ENCODE measurements at places on chromosomes 16 and 17.

DNA sequence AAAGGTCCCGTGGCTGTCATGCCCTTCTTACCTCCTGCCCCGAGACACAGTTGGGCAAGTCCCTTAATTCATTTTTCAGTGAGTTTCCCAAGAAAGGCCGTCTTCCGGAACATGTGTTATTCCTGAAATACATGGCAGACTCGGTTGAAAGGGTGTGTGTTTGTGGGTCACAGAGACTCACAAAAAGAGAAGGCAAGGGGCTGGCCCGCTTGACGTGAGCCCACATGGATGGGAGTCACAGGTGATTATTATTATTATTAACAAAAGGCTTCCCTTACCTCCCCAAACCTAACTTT, 34.1 kb upstream of the CCR7 start:
- DNase-seq: no peak

DNA sequence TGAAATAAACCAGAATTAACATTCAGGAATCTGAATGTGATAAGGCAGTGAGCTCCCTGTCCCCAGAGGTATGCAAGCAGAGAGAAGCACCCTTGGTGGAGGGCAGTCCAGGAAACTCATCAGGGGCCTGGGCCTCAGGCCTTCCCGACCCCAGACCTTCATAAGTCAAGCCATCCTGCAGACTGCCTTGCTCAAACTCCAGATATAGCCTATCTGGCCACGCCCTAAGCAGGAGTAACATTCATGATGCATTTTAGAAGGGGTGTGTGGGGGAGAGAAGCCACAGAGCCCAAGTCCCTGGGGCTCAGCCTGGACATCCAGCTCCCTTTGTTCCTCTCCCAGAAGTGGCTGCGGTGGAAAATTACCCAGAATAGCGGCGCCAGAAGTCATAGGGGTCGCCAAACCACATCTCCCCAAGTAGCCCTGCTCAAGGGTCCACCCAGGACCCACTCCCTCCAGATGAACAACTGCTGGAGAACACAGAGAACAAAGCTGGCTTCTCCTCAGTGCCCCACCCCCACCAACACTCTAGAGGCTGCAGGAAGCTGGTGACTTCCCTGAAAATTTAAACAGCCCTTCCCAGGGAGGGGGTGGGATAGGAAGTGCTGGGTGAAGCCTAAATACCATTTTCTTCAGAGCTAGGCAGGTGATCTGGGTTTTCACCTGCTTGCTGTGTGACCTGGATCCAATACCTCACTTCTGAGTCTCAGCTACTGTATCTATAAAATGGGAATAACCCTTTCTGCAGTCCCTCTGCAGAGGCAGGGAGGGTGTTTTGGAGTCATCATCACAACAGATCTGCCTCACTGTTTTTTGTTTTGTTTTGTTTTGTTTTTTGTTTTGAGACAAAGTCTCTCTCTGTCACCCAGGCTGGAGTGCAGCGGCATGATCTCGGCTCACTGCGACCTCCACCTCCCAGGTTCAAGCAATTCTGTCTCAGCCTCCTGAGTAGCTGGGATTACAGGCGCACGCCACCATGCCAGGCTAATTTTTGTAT, 1.5 kb upstream of the SREBF1 start:
- DNase-seq: no peak

DNA sequence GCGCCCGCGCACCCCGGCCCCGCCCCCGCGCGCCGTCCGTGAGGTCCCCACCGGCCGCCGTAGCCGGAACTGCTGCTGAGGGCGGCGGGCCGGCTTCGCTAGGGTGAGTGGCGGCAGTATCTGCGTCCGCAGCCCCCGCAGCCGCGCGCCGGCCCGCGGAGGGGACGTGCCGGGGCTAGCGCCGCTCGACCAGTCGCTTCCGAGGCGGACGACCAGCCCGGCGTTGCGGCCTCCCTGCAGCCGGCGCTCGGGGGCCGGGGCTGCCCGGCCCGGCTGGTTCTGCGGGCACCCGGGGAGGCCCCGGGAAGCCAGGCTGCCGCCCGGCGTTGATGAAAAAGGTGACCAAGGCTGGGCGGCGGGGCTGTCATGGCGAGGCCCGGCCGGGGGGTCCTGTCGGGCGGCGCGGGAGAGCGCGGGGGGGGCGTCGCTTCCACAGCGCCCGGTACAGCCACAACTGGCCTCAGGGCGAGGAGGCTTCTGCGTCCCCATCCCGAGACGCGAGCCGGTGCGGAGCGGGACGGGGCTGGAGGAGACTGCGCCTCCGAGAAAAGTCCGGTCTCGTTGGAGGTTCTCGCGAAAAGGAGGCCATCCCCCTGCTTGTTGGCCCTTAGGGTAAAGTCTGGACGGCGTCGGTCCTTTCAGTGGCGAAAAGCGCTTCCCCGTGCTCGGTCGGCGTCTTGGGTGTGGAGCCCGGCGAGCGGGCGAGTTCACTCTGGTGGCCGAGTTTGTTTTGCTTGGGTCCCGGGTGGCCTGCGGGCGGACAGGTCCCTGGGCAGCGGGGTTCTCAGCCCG, at the start of gene CRAMP1:
Gene CRAMP1 (plus strand): TSS at position 41 of the 792 bp plus-strand sequence. CDS start 2,280 bp downstream, outside the sequence.
- peak; percentile 44 for DNase-seq

GRCh38 chr17:353213-353837, 718 bp upstream of the RPH3AL start:
- peak; percentile 10 for DNase-seq

DNA sequence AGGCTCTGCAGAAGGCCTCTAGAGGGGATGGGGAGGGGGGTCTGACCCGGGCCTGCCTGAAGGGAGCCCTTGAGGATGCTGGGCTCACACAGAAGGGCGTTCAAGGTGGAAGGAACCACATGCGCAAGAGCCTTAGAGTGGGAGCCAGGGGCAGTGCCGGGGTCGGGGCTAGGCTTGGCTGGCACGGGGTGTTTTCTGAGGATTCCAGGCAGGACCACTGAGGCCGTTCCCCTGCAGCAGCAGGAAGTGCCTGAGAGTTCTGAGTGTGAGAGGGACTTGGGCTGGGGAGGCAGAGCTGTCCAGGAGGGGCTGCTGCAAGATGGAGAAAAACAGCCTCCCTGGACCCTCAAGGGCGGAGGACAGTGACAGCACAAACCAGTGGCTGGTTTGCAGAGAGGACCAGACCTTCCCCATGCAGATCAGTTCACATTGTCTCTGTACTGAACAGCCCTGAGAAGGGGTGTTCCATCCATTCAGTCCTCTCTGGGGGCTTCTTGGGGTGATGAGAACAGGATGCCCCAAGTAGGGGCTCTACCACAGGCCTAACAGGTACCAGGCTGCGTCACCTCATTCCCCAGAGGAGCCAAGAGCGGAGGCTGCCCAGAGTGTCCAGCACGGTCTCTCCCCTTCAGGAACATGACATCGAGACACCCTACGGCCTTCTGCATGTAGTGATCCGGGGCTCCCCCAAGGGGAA, 3.4 kb downstream of the NDRG4 start:
- DNase-seq: no peak
